ENCODE measurements at places on chromosomes 2 and 18.

DNA sequence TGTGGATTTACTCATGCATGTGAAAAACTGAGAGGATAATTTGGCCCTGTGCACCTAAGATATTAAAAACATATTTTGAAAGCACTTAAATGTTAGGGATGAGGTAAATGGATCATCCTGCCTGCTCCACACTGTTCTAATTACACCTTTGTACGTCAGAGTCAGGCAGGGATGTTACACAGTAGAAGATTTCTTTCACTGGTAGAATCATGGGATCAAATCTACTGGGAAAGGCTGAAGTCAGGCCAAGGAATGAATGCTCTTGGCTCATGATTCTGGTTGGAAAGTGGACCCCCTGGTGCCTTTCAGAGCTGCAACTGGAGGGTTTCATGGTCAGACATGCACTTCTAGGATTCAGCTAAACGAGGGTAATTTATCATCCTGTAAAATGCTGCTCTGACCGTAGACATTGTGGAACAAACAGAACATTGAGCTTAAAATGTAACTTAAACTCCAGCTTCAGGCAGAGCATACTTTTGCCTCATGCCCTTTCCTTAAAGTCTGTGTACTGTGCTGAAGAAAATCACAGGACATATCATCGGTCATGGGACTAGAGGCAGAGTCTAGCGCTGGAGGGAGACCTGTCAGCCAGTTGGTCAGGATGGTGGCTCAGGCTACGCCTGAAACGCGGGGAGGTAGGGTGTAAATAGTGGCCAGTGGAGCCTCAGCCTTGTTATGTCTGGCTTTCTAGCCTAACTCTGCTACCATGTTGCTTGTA lies 4.9 kb downstream of the KCNE4 start:
- no peak for DNase-seq

DNA sequence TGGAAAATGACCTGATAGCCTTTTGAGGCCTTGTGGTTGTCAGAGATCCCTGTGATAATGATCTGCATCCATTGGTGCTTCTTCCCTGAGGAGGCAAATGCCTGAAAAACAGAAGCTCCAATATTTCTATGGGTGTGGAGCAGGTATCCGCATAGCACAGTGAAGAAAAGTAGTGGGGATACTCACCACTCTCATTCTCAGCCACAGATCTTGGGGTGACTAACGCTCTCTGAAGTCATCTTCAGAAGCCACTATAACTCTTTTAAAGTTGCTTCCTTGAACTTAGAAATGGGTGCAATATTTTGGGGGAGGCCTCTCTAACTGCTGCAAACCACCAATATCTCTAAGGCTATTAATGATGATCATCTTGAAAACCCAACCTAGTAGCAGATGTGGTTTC lies 46.2 kb downstream of the ARHGAP15 start:
- no peak for DNase-seq

DNA sequence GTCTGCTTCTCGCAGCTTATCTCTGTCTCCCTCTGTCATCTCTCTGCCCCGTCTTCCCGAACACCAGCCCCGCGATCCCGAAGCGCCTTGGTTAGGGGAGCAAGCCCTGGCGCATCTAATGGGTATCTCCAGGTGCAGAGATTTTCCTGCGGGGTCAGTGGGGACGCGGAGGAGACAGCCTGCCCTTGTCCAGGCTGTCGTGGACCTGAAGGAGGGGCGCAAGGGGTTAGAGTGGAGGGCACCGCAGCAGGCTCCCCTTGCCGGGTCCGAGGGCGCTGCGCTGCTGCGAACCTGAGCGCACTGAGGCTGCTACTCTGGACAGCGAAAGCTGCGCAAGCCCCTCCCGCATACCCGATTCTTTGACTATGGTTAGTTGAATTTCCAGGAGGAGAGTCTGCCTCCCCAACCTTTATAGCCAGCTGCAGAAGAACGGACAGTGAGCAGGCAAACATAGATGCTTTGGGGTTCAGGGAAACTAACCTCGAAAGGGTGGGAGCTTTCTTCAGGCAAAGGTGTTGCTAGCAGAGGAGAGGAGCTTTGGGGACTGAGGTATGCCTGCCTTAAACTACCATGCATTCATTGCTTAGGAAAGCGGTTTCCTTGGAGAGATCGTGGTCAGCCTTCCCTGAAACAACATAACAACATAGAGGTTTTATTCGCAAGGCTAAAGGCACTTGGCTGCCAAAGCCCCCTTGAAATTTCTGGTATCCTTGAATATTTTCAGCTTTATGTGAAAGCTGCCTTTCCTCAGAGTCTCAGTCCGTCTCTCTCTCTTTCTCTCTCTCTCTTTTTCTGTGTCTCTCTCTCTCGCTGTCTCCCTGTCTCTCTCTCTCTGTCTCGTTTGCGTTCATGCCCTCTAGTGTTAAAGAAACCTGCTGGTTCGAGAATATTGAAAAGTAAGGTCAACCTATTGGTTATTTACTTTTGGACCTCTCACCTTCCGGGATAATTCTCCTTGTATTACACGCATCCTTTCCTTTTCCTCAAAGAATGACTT lies 1.6 kb downstream of the GALNT13 start:
- no peak for DNase-seq

DNA sequence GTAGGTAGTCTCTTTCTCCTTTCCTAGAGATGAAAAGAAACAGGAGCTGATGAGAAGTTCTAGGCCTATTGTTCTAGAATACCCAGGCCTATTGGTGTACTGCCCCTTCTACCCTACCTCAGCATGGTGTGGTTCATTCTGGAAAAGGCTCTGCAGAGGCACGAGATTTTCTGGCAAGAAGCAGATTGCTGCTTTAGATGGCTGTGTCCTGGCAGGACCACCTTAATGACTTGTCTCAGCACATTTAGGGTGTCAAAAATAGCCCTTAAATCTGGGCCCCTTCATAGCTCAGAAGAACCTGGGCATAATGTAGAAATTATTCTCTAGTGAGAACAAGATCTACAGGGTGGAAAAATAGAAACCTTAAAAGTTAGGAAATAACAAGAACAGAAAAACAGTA lies 87.9 kb downstream of the BCL2L11 start:
- no peak for DNase-seq

- DNase-seq: no peak
Measured at GRCh38 chr2:119440501-119440870, 8.8 kb downstream of the TMEM37 start.

GRCh38 chr2:27907547-27907946 lies 17.0 kb downstream of the BABAM2 start:
- no peak for DNase-seq

- DNase-seq: no peak
Measured at GRCh38 chr2:180938451-180938850, 42.0 kb upstream of the UBE2E3 start.

- DNase-seq: no peak
Measured at GRCh38 chr2:177721087-177721486, 328.5 kb downstream of the AGPS start.

GRCh38 chr2:112199188-112199587 lies 55.7 kb downstream of the ZC3H8 start:
- DNase-seq: no peak

DNA sequence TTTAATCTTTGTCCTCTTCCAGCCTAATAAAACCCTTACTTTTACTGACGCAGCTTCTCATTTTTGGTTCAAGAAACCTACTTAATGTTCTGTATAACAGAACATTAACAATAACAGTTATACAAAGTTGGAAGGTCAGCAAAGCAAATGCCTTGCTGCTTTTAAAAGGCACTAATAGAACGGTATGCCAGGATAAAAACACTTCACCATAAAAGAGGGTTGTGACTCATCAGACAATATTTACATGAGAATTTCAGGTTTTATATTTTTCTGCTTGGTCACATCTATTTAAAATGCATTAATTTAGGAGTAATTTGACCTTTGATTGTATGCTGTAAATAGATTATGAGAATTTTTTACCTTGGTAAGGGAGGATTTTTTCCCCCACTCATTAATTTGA lies 3.0 kb downstream of the KLHL41 start:
- DNase-seq: no peak

GRCh38 chr2:215870088-215870490 lies 143.3 kb downstream of the MREG start:
- no peak for DNase-seq

DNA sequence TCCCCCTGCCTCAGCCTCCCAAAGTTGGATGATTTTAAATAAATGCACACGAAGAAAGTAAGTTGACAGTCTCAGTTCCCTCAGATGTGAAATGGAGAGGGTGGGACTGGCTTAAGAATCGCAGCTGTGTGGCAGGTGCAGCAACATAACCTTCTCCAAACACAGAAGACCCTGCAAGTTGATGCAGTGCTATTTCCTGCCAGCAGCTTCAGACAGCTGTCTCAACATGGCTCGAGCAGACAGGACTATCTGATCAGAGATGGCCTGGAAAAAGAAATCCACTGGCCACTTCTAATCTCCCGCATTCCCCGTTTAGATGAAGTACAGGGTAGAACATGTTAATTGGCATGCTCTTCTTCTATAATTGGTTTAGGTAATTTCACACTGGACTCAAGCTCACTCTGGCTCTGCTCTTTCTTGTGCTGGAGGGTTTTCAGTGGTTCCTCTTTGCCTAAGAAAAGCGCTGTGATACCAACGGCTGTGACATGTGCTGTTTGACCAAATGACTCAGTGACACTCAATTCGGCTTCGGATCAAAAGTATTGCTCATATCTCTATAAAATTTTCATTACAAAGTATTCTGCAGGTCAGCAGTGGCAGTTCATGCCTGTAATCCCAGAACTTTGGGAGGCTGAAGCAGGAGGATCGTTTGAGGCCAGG lies 40.2 kb downstream of the MYOM1 start:
- no peak for DNase-seq

- DNase-seq: no peak
Measured at GRCh38 chr2:204010628-204011560, 74.3 kb downstream of the ICOS start.

DNA sequence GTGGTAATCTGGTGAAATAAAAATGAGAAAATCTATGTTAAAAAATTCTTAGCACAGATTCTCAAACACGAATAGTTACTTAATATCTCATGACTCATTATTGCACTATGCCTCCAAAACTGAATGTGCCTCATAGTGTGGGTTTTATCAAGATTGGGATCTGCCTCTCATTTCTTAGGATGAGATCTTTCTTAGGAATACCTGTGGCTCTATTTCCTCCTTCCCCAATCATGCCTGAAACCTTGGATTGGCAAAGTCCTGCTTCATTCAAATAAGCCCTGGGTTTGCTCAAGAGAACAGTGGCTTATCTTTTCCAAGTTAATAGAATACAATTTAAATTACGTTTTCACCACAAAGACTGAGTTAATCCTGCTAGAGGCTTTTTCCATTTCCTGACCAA lies 100.3 kb downstream of the DPP10 start:
- no peak for DNase-seq

DNA sequence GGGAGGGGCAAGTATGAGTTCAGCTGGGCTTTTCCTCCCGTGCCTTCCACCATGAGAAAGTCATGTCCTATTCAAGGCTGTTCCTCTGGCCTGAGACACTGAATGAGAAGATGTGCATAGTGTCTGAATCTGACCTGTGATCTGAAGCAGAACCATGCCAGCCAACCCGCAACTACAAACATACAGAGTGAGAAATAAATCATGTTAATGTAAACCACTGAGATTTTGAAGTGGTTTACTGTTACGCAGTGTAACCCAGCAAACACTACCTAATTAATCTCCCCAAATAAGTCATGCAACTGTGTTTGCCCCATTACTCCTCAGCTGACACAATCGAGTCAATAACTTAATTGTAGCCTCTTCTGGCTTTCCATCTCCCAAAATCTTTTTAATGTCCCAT lies 49.2 kb downstream of the METTL4 start:
- no peak for DNase-seq

GRCh38 chr2:73614997-73615396 lies 27.2 kb downstream of the NAT8 start:
- no peak for DNase-seq

DNA sequence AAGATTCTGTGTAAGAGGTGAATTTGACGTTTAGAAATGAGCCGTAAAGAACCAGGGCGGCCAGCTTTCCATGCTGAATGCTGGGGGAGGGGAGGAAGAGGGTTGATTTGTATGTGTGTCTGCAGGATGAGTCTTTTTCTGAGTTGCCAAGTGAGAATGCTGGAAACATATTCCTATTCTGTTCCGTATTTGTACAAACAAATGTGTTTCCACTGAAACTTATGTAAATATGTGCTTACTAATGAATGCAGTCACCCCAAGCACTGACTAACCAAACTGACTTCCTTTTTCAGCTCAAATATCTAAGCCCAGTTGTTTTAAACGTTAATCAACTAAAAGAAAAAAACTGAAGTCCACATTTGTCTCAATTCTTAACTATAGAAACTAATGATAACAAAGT lies 74.9 kb upstream of the APCDD1 start:
- no peak for DNase-seq

- DNase-seq: no peak
Measured at GRCh38 chr2:97732436-97733340, 19.3 kb downstream of the ZAP70 start.

DNA sequence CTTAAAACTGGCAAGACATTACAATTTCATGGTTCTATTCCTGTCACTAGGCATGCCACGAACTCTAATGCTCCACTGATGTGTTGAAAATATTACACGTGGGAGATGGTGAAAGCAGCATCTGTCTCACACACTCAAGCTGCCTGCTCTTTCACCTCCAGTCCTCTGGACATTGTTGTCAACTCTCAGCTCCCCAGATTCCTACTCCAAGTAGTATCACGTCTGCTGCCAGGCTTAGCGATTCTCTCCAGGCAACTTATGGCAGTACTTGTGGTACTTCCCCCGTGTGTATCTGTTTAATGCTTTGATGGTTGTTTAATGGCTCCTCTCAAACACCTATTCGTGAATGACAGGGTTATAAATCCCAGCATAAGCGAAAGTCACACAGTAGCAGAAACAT lies 103.8 kb downstream of the TMEFF2 start:
- no peak for DNase-seq

DNA sequence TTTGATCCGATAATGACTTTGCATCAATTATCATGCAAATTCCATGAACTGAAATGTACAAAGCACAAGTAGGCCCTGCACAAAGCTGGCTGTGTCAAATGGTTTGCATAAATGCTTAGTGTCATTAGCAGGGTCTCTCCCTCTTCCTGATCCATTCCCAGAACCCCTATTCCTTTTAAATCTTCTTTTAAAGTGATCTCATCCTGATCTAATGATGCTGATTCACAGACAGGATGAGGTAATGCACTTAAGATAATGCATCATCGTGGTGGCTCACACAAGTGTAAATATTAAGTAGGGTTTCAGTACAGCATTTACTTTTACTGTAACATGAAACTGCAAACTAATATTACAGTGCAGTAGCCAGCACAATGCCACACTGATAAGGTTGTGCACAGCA lies 304.8 kb upstream of the SOX11 start:
- DNase-seq: no peak

GRCh38 chr2:97011977-97012569 lies 25.7 kb upstream of the FAM178B start:
- DNase-seq: no peak

- no peak for DNase-seq
Measured at GRCh38 chr2:30903326-30903725, 96.1 kb upstream of the CAPN13 start.

- no peak for DNase-seq
Measured at GRCh38 chr2:115542331-115542730, 1099.9 kb downstream of the DPP10 start.

GRCh38 chr2:68912732-68913131 lies 40.0 kb downstream of the GKN2 start:
- DNase-seq: peak; percentile 35

- DNase-seq: no peak
Measured at GRCh38 chr2:24400207-24400907, 40.0 kb upstream of the ITSN2 start.

Data from activated T-cell treated with anti-CD3 and anti-CD28 coated beads, Interleukin-2, amount 50 U/mL, for 48 hours (primary cell).